ENCODE measurements at places on chromosomes 6 and 20. TPM values are rescaled to one million over a fixed set of nuclear protein-coding genes. Genes with fewer than 3 reads are reported as not detected.

DNA sequence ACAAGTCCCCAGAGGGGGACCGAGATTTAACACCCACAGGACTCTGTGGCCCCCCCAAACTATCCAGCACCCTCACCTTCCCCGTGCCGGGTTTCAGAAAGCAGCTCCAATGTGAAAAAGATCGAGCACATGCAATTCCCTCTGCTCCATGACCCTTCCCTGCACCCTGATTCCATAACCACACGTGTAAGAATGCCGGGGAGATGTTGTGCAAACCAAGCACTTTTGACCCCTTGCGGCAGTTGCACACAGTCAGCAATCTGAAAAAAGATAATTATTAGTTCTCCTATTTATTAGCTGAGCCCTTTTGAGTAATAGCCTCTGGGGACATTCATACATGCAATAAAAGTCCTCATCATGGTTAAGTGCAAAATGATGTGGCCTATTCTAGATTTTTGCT lies 13.0 kb downstream of the FOXQ1 start:
- no peaks in the 10 kb centered on the region for H3K27me3 ChIP-seq
- no peak overlapping the region for H3K4me3 ChIP-seq
- H3K4me1 ChIP-seq = peaks cover 43% of the 10 kb centered on the region
- DNase-seq = peak; percentile 92
- H3K36me3 ChIP-seq = no peaks in the 10 kb centered on the region
- peak overlapping the region; percentile 83 for H3K27ac ChIP-seq

- no peak overlapping the region for H3K4me3 ChIP-seq
- no peak for DNase-seq
- no peaks in the 10 kb centered on the region for H3K36me3 ChIP-seq
- H3K27me3 ChIP-seq = no peaks in the 10 kb centered on the region
- H3K4me1 ChIP-seq = no peaks in the 10 kb centered on the region
Measured at GRCh38 chr20:63094767-63095499, 88.2 kb upstream of the BHLHE23 start.

TTI1 gene
- 15.9 TPM for total RNA-seq

UST gene
- 19.5 TPM for total RNA-seq

GRCh38 chr20:50715694-50716093 lies 15.7 kb upstream of the PARD6B start:
- no peak overlapping the region for H3K4me3 ChIP-seq
- H3K4me1 ChIP-seq = no peaks in the 10 kb centered on the region
- no peaks in the 10 kb centered on the region for H3K36me3 ChIP-seq
- no peak for DNase-seq
- no peaks in the 10 kb centered on the region for H3K27me3 ChIP-seq

- no peak overlapping the region for H3K27ac ChIP-seq
- H3K4me1 ChIP-seq = no peaks in the 10 kb centered on the region
- H3K27me3 ChIP-seq = no peaks in the 10 kb centered on the region
- no peak for DNase-seq
Measured at GRCh38 chr20:9332791-9333479, 181.5 kb upstream of the LAMP5 start.

DNA sequence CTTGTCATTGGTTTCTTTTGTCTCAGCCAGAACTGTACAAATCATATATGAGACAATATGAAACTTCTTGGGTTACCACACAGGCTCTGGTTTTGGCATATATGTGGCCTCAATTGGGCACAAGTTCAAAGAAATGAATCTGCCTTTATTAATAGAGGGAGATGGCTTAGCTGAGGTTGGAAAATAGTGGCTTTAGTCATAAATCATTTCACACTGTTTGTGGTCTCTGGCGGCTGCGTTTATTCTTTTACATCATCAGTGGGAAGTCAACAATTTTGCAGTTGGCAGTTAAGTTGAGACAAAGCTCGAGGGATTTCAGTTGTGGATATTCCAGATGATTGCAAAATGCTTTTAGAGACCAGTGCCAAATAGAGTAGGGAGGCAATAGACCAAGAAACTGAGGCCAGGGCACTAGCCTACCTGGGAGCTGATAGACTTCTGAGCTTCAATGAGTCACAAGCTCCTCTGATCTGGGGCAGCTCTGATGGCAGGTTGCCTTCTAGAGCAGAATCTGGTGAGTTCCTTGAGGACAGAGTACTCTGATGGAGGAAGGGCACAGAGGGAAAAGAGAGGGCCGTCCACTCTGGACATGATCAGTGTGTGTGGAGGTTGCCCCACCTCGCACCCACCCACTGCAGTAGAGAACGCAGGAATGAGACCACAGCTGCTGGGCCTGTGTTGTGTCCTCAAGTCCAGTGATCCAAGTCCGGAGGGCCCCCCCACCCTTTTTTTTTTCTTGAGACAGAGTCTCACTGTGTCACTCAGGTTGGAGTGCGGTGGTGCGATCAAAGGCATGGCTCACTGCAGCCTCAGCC lies 73.5 kb downstream of the ARMC2 start:
- no peak overlapping the region for H3K27ac ChIP-seq
- no peak overlapping the region for H3K4me3 ChIP-seq
- no peaks in the 10 kb centered on the region for H3K27me3 ChIP-seq
- H3K36me3 ChIP-seq = no peaks in the 10 kb centered on the region
- DNase-seq = peak; percentile 89
- no peaks in the 10 kb centered on the region for H3K4me1 ChIP-seq

DNA sequence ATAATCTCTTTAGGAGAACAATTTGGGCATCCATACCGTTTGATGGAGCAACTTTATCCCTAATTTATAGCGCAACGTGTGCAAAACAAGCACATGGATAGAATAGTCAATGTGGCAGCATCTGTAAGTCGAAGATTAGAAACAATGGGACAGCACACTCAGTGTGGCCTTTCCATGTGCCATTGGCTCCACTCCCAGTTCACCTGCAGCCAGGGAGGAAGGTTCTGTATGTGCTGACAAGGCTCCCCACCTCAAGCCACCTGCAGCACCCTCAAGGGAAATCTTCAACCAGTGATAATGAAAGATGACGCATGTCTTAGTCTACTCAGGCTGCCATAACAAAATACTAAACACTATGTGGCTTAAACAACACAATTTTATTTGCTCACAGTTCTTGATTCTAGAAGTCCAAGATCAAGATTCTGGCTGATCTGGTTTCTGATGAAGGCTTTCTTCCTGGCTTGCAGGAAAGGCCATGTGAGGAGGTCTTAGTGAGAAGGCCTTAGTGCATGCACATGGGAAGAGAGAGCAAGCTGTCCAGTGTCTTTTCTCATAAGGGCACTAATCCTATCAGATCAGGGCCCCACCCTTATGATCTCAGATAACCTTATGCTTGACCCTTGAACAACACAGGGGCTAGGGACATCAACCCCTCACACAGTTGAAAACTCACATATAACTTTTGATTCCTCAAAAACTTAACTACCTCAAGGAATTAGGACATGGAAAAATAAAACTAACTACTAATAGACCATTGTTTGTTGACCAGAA lies 34.9 kb upstream of the SHLD1 start:
- H3K4me1 ChIP-seq = no peaks in the 10 kb centered on the region
- DNase-seq = no peak
- no peak overlapping the region for H3K4me3 ChIP-seq
- no peaks in the 10 kb centered on the region for H3K36me3 ChIP-seq
- H3K27me3 ChIP-seq = peaks cover 4% of the 10 kb centered on the region

GRCh38 chr20:16904751-16905150 lies 156.6 kb downstream of the OTOR start:
- no peak for DNase-seq
- H3K27me3 ChIP-seq = no peaks in the 10 kb centered on the region
- H3K36me3 ChIP-seq = no peaks in the 10 kb centered on the region

GRCh38 chr6:5680095-5680494 lies 326.6 kb downstream of the NRN1 start:
- H3K4me1 ChIP-seq = no peaks in the 10 kb centered on the region
- no peak for DNase-seq
- H3K27me3 ChIP-seq = no peaks in the 10 kb centered on the region
- H3K4me3 ChIP-seq = no peak overlapping the region

- H3K4me1 ChIP-seq = no peaks in the 10 kb centered on the region
- no peak overlapping the region for H3K27ac ChIP-seq
- no peaks in the 10 kb centered on the region for H3K27me3 ChIP-seq
- H3K36me3 ChIP-seq = no peaks in the 10 kb centered on the region
- no peak for DNase-seq
Measured at GRCh38 chr20:24406750-24407149, 62.7 kb upstream of the SYNDIG1 start.

DNA sequence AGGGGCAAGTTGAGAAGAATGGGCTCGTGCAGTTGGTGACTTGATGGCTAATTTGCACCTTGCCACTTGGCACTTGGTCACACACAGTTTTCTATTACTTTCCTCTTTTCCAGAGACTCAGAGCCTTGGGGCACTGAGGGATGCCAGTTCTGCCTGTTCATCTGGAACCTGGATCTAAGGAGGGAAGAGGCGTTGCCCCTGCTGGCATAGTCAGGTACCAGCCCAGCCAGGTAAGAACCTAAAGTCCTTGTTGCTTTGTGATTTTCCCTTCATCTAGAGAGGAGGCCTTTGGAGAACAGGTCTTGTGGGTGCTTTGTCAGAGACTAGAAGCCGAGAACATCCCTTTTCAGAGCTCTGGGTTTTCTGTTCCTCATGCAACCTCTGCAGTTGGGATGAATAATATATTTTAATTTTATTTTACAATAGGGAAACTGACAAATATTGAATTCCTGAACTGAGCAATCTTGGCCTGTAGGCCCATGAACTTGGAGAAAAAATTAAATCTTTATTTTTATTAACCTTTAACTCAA lies 11.4 kb downstream of the SYTL3 start:
- no peak overlapping the region for H3K4me3 ChIP-seq
- DNase-seq = no peak
- H3K36me3 ChIP-seq = no peaks in the 10 kb centered on the region
- no peak overlapping the region for H3K27ac ChIP-seq
- peaks cover 2% of the 10 kb centered on the region for H3K4me1 ChIP-seq

Measured in fibroblast of lung (primary cell).